ENCODE measurements at places on chromosomes 7 and 10.

DNA sequence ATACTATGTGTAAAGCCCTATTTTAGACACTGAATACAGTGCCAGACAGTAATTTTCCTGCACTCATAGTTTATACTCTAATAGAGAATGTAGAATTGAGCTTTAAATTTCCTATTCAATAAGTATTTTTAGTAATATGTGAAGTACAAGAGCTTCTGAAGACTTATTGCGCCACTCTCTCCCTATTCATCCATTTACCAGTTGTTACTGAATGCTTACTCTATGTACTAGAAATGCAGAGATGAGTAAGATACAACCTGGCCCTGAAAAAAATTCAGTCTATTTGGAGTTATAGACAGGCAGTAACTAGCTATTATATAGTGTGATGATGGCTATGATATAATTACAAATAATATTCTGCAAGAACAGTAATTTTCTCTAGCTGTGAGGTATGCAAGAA, 98.8 kb downstream of the ADK start:
- DNase-seq: no peak

GRCh38 chr10:31770307-31770902, 158.2 kb downstream of the ARHGAP12 start:
- no peak for DNase-seq

DNA sequence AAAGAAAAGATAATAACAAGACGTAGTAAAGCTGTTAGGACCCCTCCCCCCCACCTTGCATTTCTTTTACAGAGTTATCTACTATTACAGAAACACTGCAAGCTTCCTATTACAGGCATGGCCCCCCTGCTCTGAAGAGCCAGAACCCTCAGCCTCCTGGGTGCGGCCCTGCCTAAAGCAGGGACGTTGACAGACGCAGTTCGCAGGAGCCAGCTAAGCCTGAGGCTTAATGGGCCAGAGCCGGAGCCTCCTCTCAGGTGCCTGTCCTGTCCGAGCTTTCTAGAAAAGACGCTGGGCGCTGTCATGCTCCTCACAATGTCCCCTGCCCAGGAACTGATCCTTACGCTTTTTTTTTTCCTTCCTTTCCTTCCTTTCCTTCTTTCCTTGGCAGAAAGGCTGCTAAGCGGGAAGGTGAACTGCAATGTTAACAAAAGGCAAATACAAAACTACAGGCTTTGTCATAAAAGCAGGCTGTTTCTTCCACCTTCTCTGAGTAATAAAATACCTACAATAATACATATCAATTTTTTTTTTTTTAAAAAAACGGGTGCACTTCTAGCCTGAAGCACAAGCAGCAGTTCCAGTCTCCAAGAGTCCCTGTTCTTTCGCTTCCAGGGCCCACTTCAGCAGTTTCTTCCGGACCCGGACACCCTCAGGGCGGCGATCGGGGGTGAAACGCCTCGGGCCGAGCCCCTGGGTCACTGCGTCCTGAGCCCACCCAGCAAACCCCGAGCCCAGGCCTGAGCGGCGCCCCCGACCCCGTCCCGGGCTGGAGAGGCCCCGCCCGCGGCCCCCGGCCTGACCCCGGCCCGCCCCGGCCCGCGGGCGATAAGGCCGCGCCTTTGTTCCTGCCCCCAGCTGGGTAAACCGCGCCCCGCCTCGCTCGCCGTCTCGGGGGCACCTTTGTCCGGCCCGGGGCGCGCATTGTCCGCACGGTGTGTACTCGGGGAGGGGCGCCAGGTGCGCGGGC, 11.2 kb downstream of the MNX1 start:
- no peak for DNase-seq

GRCh38 chr10:120022357-120022756, 129.8 kb downstream of the SEC23IP start:
- DNase-seq: no peak

GRCh38 chr10:97038688-97039087, 147.1 kb downstream of the SLIT1 start:
- no peak for DNase-seq

- no peak for DNase-seq
Observed at GRCh38 chr10:102420181-102420713, 389 bp upstream of the FBXL15 start.

All from brain pericyte (primary cell).